ENCODE measurements at places on chromosomes 4 and X.

DNA sequence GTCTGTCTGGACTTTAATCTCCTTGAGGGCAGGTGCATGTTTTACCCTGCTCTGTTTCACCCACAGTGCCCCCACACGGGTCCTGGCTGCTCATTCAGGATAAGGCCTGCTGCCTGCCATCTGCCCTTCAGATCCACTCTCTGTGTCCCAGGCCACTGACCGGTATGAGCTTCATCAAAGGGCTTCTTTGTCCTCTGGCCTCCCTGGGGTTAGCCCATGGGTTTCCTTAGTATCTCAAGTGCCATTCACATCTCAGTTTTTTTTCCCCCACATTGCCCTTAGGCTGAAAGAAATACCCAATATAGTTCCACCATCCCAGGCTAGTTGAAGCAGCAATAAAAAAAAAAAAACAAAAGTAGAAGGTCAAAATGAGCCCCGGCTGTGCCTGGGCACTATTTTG, 9.3 kb downstream of the CD99L2 start:
- DNase-seq, result no peak

GRCh38 chrX:68681443-68681941, 34.0 kb downstream of the STARD8 start:
- no peak for DNase-seq

DNA sequence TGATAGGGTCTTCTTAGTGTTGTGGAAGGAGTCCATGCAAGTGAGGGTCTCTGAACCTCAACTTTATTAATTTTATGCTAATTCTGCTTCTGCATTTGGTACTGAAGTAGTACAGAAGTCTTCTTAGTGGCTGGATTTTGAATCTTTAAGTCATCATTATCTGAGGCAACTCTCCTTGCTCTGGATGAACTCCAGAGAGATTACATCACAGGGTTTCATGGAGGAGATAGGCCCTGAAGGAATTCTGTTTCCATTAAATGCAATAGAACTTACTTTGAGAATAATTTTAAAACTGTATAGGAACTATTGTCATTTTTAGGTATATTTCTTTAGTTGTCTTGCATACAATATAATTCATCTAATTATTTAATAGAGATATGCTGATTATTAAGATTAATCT, 451.2 kb downstream of the FAT4 start:
- no peak for DNase-seq

- DNase-seq, result no peak
Observed at GRCh38 chrX:1507511-1508463, 29.2 kb downstream of the P2RY8 start.

- no peak for DNase-seq
Observed at GRCh38 chr4:184395971-184396391, 78.4 kb downstream of the IRF2 start.

GRCh38 chr4:57110640-57111511, 691 bp upstream of the IGFBP7 start:
- peak; percentile 40 for DNase-seq

DNA sequence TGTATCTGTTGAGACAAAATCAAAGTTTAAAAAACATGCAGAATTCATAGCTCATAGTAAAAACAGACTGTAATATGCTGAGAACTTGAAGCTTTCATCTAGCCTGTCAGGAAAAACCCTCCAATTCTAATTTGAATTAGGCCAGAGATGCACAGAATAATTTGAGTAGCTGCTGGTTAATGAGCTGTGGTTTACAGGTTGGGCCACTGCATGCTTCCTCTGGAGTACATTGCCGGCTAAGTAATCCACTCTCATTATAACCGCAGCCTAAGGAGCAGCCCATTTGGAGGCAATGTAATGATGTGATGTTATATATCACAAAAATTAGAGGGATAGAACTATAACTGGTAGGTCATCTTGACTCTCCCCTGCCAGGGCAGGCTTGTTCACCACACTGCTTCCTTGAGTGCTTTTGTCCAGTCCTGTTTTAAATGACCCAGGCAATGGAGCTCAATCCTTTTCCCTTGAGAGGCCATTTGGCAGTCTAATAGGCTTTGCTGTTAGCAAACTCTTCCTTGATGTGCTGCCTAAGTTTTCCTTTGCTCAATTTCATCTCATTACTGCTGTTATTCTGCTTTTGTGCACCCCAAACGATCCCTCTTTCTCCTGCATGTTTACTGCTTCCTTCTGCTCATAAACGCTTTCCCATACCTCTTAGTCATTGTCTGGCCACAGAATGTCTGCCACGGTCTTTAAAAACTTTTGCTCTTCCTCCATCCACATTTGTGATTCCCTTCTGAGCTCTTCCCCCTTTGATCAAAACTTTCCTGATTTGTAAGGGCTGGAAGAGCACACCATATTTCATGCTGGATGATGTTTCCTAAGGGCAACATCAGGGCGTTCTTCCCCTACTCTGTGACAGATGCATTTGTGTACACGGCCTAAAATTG, 230.9 kb downstream of the C4orf33 start:
- peak; percentile 53 for DNase-seq

- no peak for DNase-seq
Observed at GRCh38 chr4:61727286-61727685, 527.2 kb downstream of the ADGRL3 start.

GRCh38 chr4:11847167-11847566, 418.5 kb upstream of the HS3ST1 start:
- DNase-seq, result no peak

- no peak for DNase-seq
Observed at GRCh38 chrX:150605603-150606002, 37.2 kb downstream of the MTM1 start.

DNA sequence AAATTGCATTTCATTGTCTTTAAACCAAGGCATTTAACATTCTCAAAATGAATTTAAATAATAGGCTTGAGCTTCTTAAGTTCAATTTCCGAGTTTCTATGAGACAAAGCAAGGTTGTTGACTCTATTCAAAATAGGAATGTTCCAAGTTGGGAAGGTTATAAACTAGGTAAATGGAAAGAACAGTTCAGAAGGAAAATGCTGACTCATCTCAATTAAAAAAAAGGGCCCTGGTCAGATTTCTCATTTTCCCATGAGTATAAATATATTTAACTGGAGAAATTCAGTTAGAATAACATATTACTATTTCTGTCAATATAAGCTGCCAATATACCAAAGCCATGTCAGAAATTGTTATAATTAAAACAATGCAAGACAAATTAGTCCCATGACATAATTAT, 113.8 kb downstream of the ATP8A1 start:
- no peak for DNase-seq

DNA sequence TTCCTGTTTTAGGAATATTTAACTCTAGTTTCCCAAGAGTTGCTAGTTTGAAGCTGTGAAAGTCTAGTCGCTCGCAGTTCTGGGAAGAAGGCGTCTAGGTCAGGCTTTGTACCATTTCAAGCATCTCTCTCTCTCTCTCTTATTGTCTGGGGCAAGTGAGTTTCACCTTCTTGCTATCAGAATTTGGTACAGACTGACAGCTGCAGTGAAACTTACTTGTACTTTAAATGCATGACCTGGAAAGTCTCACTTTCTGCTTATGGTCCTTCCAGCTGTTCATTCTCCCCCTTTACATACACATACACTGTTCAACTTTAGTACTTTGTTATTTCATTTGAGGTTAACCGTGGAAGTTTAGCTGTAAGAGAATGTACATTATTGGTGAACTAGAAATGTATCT, 4.4 kb downstream of the FRMPD4 start:
- no peak for DNase-seq

DNA sequence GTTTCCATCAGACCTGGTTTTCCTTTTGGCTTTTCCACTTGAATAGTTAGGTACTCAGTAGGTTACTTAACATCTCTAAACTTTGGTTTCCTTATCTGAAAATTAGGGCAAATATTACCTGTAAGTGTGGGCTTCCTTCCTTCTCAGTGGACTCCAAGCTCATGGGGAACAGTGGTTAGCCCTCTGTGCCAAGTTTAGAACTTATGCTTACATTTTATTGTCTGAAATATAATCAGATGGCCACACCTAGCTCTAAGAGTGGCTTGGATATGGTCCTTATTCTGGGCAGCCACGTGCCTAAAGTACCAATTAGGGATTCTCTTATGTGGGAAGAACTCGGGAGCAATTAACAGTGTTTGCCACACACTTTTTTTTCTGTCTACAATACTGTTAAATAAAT, 133.9 kb downstream of the UCHL1 start:
- DNase-seq, result no peak

DNA sequence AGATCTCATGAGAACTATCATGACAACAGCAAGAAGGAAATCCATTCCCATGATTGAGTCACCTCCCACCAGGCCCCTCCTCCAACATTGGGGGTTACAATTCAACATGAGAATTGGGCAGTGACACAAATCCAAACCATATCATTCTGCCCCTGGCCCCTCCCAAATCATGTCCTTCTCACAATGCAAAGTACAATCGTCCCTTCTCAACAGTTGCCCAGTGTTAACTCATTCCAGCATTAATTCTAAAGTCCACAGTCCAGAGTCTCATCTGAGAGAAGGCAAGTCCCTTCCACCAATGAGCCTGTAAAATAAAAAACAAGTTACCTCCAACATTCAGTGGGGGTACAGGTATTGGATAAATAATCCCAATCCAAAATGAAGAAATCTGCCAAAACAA, 14.9 kb upstream of the CLDN34 start:
- no peak for DNase-seq

DNA sequence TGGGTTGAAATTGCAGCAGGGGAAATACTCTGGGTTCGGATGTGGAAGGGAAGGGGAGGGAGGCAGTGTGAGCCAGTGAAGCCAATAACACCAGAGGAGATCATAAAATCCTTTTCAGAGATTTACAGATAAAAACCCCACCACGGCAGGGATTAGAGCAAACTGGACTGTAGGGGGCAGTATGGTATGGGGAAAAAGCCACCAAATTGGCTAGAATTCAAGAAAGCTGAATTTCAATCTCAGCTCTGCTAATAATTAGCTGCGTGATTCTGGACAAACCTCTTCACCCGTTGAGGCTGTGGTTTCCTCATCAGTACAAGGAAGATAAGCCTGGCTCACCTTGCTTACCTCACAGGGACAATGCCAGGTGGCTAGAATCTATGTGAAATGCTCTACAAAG, 108.1 kb downstream of the ATG4A start:
- DNase-seq, result peak; percentile 59

DNA sequence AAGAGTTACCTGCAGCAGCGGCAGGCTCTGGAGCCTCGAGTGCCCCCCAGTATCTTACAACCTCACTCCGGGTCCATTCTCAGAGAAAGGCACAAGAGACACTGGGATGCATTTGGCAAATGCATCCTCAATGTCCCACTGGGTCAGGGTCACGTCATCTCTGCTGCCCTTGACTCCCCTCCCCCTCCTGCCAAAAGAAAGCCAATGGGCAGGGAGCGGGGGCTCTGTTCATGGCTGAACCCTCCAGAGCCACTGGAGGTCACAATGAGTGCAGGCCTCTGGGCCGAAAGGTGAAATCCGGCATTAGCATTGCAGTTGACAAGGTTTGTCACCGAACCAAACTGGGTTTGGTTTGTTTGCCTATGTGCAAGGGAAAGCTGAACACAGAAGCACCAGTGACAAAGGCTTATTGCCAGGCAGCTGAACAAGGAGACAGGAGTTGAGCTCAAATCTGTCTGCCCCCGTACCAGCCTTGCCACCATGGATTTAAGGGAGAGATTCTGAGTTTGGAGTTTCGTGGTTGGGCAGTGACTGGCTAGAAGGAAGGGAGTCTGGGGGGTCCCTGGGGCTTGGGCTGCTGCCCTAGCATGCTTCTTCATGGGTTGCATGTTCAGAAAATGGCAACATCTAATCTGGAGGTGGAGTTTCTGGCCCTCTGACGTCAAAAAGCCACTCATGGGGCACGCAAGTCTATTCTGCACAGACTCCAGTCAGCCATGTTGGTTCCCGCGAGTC, 64.3 kb downstream of the HTRA3 start:
- no peak for DNase-seq

- peak; percentile 1 for DNase-seq
Observed at GRCh38 chr4:123600987-123601904, 204.7 kb downstream of the SPRY1 start.

DNA sequence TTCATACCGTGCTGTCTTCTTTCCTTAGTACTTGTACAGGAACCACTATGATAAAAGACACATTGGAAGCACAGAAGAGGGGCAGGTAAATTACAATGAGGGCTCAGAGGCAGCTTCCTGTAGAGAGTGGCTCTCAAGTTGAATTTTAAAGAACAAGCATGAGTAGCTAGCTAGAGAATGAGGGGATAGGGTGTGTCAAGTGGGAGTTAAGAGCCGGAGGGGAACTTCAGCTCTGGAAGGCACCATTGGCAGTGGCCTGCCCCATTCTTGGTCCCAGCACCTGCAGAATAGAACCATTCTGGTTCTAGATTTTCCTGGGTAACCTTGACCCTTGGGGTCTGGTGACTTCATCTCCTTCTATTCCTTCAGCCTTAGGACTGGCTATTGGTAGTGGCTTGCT, 34.0 kb upstream of the JADE1 start:
- no peak for DNase-seq

DNA sequence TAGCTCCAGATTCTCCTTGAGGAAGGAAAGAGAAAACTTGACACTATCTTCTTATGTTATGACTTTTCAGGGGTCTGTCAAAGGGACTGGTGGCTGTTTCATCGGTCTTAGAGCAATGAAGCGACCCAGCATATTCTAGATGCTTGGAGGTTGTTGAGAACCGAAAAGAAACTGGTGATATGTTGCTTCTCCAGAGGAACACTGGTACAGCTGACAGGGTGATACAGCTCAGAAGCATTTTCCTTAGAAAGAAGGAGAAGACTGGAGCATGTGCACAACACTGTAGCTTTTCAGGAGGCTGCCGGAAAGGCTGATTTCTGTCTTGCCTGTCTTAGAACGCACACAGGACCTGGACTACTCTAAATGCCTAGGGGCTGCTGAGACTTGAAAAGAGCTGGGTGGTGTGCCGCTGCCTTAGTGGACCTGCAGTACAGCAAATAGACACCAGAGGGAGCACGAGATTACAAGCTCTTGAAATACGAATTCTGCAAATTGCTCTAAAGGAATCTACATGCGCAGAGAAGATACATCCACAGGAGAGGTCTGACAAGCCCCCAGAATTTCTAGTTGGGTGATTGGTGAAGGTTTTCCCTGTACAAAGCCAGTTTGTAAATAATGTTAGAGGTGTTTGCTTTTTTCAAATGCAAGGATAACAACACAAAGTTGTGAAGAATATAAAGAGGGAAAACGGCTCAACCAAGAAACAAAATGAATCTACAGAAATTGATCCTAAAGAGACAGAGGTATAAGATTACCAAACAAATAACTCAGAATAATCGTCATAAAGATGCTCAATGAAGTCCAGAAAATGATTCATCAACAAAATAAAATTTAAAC, 223.1 kb upstream of the DMD start:
- DNase-seq, result peak; percentile 76

- peak; percentile 38 for DNase-seq
Observed at GRCh38 chrX:118345045-118345463, 852 bp upstream of the WDR44 start.

GRCh38 chr4:113071274-113071673, 21.8 kb downstream of the ANK2 start:
- peak; percentile 85 for DNase-seq
